Stimulated activated CD8-positive, alpha-beta memory T cell treated with anti-CD3 and anti-CD28 coated beads, Interleukin-7, amount 100 ng/mL, for 1 hour (primary cell): ENCODE measurements at places on chromosomes 1 and 21.

DNA sequence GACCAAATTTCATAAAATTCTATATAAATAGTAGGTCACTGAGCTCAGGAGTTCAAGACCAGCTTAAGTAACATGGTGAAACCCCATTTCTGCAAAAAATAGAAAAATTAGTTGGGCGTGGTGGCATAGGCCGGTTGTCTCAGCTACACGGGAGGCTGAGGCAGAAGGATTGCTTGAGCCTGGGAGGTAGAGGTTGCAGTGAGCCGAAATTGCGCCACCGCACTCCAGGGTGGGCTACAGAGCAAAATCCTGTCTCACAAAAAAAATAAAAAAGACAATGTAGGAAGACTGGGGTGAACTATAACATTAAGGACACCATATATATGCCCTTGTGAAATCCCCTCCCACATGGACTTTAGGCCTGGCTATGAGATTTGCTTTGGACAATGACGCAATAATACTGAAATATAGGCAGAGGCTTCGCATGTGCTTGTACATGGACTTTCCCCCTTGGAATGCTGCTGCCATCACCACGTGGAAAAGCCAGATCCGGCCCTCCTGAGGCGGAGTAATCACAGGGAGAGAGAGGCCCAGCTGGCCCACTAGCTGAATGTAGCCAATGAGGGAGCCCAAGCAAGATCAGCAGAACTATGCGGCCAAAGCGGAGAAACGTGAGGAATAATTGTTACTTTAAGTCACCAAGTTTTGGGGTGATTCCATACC is 13.1 kb upstream of the USP1 start:
- DNase-seq, result no peak

GRCh38 chr1:246004301-246004700 is 502.8 kb downstream of the SMYD3 start:
- DNase-seq, result no peak

- DNase-seq, result no peak
These were observed 24.9 kb downstream of the ITPKB start for GRCh38 chr1:226714148-226714547.

GRCh38 chr1:155226910-155227260 is 18.4 kb downstream of the MTX1 start:
- DNase-seq, result peak; percentile 29

- no peak for DNase-seq
These were observed 459 bp downstream of the CAPZB start for GRCh38 chr1:19484798-19485361.

GRCh38 chr1:226732856-226733291 is 6.2 kb downstream of the ITPKB start:
- no peak for DNase-seq

DNA sequence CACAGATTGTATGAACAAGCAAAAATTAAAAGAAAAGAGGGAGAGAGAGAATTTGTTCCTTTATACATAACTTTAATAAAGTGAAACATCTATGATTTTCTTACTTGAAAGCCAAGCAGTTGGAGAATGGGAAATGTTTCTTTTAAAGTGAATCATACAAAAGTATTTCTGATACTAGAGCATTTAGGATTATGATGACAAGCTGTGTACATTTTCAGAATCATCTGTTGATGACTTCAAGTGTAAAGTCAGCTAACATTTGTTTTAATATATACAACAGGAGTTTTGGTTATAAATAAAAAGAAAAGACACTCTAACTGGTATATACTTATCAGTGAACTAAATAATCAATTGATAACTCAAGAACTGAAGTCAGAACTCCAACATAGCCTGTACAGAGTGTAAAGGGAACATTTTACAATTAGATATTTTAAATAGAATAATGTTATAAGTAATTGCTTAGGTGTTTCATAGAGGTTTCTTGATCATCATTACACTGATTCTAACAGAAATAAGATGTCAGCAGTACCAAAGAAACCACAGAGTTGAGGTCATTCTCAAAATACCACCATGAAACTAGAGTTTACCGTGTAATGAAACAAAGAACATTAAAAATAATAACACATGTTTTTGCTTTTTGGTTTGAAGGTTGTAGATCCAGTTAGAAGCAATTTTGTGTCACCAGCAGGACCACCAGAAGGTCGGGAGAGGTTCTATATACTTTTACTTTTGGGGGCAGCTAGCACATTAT is 103.4 kb downstream of the COL24A1 start:
- DNase-seq, result no peak

DNA sequence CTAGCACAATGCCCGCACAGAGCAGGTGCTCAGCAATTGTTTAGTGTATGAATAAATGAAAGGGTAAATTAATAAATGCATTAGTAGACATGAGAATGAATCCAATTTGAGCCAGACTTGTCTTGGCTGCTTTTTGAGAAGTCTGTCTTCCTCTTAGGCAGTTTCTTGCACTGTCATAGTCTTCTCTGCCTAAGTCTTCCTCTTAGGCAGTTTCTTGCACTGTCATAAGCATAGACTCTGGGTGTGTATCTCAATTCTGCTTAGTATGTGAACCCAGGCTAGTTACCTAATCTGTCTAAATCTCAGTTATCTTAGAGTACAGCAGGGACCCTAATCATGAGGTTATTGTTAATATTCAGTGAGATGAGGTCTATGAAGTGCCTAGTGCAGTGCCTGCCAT is 27.2 kb downstream of the NHLH2 start:
- no peak for DNase-seq

- no peak for DNase-seq
These were observed 33.8 kb downstream of the DUSP10 start for GRCh38 chr1:221708076-221708571.

GRCh38 chr1:31708324-31708723 is 4.5 kb upstream of the COL16A1 start:
- DNase-seq, result no peak

GRCh38 chr1:116373431-116374352 is 648 bp downstream of the ATP1A1 start:
- peak; percentile 23 for DNase-seq

DNA sequence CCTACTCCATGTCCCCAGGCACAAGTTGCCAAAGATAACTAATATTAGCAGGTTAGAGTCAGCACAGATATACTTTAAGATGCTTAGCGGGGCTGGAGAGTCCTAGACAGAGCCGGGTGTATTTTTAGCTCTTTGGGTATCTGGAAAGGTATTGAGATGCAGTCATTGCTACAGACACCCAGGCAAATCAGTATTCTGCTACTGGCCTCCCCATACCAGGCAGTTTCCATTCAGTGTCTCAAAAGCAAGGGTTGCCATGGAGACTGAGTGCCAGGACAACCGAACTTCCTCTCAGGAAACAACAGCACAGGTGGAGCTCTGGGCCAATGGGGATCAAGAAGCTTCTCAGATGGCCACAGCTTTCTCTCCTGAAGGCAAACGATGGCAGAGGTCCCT is 45.3 kb downstream of the KCNC4 start:
- DNase-seq, result no peak

DNA sequence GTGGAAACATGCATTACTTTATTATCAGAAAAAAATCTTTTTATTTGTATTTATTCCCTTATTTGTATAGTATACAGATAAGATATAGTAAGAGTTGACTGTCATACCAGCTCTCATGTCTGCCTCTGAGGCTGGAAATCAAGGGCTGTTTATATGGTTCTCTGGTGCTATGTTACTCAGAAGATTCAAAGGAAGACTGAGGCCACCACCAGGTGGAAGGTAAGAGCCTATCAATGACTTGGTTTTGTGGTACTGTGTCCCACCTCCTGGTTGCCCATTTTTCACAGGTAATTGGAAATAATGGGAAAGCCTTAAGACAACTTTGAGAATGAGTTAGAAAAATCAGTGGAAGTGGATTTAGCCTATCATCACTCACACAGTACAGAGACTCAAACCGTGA is 342.1 kb downstream of the DSCAM start:
- DNase-seq, result no peak

DNA sequence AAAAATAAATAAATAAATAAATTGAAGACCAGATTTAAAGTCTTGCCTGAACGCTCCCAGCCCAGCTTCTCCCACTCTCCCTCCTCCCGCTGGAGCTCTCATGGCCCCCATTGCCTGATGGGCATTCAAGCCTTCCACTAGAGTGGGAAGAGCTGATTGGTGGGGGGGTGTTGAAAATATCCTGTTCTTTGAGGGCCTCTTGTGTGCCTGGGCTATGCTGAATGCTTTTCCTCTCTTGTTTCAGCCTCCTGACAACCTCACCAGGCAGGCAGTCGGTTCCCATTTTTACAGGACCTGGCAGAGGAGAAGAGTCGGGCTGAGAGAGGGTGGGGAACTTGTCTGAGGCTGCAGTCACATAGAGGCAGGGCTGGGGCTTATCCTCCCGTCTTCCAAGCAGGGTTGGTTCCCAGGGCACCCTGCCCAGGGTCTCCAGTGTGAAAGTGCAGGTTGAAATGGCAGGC is 59.2 kb upstream of the SSBP3 start:
- DNase-seq, result no peak

GRCh38 chr1:57024428-57024827 is 58.6 kb upstream of the C8B start:
- DNase-seq, result no peak

DNA sequence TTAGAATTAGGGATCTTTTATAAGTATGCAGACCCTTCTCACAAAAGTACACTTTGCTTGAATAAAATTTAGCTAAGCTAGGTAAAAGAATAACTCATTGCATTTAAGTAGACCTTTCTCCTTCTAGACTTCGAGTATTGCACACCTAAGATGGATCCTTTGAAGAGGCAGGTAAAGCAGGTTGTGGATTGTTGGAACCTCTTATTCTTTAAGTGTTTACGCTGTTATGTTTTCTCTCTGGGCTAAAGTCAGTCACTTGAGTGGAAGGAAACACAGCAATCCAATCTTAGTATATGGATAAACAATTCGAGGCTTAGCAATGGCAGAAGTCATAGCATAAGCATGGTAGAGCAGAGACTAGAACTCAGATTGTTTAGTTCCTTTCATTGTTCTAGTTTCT is 11.4 kb downstream of the MAGI3 start:
- no peak for DNase-seq

DNA sequence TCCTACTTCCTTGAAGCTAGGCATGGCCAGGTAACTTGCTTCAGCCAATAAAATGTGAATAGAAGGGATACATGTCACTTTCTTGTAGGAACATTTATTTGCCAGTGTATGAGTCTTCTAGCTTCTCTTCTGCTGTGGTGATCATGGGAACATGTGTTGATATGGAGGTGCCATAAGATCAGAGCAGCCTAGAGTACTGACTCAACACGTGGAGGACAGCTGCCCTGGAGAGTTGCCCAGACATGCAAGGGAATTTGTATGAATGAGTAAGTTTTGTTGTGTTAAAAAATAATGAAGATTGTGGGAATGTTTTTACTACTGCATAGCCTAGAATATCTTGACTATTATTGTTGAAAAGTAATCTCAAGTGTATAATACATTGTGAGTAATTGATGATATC is 502.3 kb downstream of the NUF2 start:
- DNase-seq, result no peak

DNA sequence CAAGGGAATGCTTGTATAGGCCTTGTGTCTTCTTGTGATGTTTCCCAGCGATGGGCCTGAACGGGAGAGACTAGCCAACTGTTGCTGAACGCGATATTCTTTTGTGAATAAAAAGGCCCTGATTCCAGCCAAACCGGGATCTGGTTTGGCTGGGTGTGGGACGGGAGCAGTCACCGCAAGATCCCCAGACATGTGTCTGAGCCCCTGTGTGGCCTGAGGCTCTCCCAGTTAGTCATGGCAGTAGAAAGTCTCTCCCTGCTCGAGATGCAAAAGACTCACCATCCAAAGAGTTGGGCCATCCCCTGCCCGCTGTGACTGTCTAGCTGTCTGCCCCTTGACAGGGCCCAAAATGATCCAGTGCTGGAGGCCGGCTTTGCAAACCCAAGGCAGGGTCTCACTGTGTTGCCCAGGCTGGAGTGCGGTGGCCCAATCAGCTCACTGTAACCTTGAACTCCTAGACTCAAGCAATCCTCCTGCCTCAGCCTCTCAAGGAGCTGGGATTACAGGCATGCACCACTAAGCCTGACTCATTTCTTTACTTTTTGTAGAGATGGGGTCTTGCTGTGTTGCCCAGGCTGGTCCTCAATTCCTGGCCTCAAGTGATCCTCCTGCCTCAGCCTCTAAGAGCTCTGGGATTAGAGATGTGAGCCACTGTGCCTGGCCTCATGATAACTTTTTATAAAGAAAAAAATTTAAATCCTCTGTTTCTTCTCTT is 56.4 kb downstream of the KIF26B start:
- DNase-seq, result no peak

DNA sequence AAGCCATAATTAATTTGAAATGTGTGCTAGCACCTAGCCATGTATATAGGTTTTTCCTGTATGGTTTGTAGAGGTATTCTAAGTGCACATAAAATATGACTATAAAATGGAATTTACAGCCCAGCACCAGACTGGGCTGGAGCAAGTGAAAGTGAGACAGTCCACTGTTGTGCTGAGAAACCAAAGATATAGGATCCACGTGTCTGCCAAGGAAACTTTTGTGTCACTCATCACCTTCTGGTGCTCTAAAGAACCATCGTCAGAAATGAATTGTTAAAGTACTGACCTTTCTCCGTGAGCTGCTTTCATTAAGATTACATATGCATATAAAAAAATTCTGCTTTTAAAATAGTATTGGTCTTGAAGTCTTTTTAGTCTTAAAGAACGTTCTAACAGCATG is 141.0 kb upstream of the ZC3H11B start:
- DNase-seq, result no peak

DNA sequence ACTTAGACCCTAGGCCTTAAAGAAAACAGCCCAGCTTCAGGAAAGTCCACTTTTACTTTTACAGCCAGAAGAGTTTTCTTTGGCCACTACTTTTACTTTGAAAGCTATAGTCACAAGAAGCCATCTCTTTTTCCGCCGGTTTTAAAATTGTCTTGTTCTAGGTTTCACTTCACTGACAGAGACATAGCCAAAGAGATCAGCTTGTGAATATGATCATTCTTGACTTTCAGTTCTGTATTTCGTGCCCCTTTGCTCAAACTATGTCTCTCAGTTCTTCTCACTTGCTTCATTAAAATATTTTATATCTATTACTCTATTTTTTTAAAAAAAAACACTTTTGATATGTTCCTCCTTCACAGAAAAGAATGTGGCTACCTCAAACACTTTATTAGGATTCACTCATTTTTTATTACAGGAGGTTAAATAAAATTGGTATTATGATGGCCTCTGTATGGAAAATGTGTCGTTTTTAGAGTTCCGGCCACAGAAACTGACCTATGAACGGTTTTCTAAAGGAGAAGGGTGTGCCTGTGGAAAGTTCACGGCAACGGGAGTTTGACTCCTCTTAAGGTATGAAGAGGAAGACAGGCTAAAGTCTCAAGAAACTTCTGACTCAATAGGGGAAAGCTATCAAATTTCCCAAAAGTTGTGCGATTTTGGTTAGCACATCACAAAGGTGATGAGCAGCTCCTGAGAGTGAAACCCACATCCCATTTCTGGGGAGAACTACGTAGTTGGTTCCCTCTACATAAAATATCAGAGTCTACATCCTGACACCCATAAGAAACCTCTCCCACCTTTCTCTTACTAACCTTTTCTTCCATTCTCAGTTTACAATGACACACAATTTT is 1.2 kb downstream of the MCOLN2 start:
- no peak for DNase-seq

GRCh38 chr1:184160236-184160635 is 108.7 kb downstream of the TSEN15 start:
- DNase-seq, result no peak
